ENCODE measurements at places on chromosomes 2 and 18.

DNA sequence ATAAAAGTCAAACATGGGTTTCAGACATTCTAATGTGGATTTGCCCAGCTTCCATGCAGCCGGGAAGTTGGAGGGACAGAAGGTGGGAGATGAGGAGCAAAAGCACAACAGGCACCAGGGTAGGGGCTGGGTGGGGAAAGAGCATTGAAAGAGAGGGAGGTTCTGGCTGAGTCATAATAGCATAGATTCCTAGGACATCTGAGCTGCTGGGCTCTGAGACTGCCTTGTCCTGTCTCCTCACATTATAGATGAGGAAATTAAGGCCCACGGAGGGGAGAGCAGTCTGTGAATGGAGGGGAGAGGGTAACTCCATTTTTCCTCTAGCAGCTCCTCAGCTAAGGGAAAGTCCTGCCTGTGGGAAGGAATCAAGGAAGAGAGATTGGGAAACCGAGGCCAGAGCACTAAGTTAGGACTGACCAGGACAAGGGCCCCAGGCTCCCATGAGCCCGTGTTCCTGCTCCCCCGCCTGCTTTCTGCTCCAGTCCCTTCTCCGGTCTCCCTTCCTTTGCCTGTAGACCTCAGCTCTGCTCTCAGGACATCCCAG lies 26.2 kb downstream of the SH2D6 start:
- DNase-seq = no peak

DNA sequence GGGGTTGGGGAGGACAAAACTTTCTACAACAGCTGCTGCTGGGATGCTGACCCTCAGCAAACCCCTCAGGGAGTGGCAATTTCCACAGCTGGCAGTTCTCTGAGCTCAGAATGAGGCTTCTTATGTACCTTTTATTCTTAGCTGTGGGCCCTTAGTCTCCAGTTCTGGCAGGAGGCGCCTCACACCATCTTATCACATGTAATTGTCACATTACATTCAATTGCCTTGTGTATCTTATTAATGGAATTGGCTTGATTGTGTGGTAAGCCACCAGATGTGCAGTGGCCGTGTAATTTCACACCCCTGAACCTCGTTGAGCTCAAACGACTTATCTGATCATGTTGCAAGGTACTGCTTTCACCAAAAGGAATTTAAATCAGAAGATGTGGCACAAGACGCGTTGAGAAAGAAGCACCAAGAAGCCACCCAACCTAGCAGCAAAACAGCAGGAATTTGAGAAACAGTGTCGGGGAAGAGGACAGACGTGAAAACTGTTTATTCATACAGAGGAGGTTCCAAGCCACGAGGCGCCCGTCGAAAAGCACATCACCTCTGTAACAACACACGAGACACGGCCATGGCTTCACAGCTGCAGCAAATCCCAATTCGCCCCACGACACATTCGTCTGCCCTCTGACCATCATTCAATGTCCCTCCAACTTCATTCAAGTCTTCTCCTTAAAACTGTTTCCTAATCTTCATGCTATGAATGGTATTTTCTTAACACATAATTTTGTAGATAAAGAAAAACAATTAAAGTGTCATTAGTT lies 53.6 kb upstream of the LPIN2 start:
- no peak for DNase-seq

- DNase-seq = no peak
These were observed 107.4 kb downstream of the POLR1A start for GRCh38 chr2:85998071-85998991.

DNA sequence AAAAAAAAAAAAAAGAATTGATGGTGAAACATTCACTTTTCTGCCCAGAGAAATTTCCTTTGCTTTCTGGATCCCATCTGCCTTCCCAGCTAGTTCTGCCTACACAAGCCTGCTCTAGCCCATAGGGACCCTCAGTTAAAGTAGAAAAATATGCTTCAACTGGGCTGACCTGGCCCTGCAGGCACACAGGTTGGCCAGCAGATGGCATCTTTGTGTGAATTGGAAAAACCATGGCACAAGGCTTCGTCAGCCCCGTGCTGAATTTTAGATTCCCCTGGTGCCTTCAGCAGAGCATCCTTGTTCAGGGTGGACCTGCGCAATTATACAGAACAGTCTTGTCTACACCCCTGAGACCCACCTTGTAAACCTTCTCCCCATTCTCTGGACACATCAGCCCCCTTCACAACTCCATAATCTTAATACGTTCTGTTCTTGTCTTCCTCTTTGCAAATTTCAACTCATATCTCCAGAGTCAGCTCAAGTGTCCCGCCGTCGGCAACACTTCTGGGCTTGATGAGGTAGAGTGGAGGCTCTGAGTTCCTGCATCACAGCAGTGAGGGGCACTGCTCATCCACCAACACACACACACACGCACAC lies 114.5 kb downstream of the INSIG2 start:
- DNase-seq = peak; percentile 29

DNA sequence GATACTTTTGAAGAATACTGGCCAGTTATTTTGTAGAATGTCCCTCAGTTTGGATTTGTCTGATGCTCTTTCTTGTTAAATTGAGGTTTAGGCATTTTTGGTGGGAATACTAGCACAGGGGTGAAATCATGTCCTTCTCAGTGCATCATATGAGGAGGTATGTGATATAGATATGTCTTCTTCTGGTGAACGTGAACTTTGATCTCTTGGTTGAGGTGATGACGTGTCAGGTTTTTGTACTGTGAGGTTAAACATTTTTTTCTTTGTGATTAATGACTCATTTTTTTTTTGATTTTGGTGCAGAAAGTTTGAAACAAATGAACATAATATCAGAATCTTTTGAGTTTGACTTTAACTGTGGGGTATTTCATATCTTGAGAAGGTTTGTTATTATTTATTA lies 11.0 kb downstream of the ZNF407 start:
- no peak for DNase-seq

- no peak for DNase-seq
These were observed 16.4 kb upstream of the CD28 start for GRCh38 chr2:203690117-203690431.

DNA sequence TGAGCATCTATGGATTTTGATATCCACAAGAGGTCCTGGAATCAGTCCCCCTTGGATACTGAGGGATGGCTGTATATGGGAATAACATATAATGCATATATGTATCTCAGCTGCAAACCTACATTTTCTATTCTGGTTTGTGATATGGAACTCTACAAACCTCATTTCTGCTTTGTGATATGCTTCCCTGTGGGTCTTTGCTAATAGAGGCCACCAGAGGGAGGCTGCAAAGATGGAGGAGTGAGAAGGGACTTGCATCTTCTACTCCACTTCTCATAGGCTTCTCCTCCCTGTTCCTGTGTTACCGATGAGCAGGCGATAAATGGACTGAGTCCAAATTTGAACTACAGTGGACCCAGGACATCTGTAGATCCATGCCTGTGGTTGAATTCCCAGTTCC lies 37.8 kb downstream of the ARID5A start:
- no peak for DNase-seq

Data from stimulated activated CD4-positive, alpha-beta T cell treated with anti-CD3 and anti-CD28 coated beads, Interleukin-1b, Interleukin-23, amount 100 ng/mL, for 1 hour (primary cell).